ENCODE measurements at places on chromosomes 12 and 14.

GRCh38 chr12:38903596-38903995 is 1.8 kb downstream of the CPNE8 start:
- H3K27ac ChIP-seq: no peak overlapping the region
- H3K27me3 ChIP-seq: no peaks in the 10 kb centered on the region
- no peaks in the 10 kb centered on the region for H3K36me3 ChIP-seq
- DNase-seq: no peak
- H3K4me3 ChIP-seq: peak overlapping the region; percentile 77

DNA sequence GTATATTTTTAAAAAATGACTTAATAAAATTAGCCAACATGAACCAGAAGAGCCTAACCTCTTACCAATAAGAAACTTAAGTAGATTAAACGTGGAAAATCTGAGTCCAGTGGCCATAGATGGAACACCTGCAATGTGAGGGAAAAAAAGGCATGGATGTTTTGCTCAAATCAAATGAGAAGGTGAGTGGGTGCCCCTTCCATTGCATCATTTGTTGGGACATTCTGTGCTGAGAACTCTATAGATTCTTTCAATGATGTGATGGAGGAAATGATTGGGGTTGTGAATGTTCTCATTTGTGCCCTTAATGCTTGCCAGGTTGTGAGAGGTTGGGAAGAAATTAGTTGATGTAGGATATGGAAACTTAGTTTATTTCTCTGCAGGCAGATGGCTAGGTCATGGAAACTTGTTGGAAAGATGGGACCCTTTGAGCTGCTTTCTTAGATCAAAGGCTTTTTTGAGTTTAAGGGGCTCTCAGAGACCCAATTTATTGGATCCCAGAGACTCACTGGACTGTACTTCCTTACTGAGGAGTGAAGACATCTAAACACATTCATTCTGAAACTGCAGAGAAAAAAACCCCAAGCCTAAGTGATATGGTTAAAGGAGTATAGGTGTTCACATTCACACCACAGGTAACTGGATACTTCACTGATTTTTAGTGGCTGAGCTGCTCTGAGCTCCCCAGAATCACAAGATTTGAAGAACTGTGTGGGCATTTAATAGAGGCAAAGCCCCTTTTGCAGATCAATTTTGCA is 95.9 kb downstream of the DACT1 start:
- no peak for DNase-seq
- no peak overlapping the region for H3K4me3 ChIP-seq
- H3K36me3 ChIP-seq: no peaks in the 10 kb centered on the region
- H3K27me3 ChIP-seq: no peaks in the 10 kb centered on the region
- H3K4me1 ChIP-seq: no peaks in the 10 kb centered on the region

DNA sequence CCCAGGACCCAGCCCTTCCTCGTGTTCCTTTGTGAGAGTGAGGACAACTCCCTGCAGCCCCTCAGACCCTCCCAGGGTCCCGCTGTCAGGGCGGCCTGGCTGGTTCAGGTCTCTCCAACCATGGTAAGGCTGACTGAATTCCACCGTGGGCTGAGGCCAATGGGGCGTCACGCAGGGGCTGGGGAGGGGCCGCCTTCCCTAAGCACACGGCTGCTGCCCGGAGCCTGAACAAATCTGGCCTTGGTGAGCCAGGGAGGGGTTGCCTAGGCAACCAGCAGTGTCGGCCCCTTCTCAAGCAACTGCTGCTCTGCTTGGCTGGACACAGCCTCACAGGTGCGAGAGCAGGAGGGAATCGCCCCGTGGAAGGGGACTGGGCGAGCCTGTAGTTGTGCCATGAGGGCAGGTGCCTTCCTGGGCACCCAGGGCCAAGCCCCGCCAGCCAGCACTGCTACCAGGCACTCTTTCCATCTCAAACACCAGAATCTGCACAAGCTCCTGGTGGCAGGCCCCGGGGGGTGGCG is 37.0 kb upstream of the GALNT9 start:
- peaks cover 19% of the 10 kb centered on the region for H3K27me3 ChIP-seq
- H3K4me1 ChIP-seq: no peaks in the 10 kb centered on the region
- H3K4me3 ChIP-seq: no peak overlapping the region
- no peak overlapping the region for H3K27ac ChIP-seq
- DNase-seq: no peak

DNA sequence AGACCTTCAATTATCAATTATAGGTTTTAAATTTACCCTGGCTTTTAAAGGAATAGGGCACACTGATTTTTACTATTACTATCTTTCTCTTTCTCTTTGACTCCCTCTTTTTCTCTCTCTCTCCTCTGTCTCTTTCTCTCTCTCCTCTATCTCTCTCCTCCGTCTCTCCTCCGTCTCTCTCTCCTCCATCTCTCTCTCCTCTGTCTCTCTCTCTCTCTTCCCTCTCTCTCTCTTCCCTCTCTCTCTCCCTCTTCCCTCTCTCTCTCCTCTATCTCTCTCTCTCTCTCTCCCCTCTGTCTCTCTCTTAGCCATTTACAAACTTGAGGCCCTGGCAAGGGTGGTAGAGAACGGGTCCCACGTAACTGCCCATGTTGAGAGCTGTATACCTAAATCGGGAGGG is 62.3 kb downstream of the LRIG3 start:
- H3K27me3 ChIP-seq: no peaks in the 10 kb centered on the region
- no peak overlapping the region for H3K27ac ChIP-seq
- no peak for DNase-seq
- no peaks in the 10 kb centered on the region for H3K36me3 ChIP-seq
- H3K4me3 ChIP-seq: no peak overlapping the region

GRCh38 chr14:76690502-76691105 is 70.7 kb upstream of the VASH1 start:
- DNase-seq: no peak
- H3K4me1 ChIP-seq: no peaks in the 10 kb centered on the region
- no peak overlapping the region for H3K27ac ChIP-seq
- H3K4me3 ChIP-seq: no peak overlapping the region
- no peaks in the 10 kb centered on the region for H3K27me3 ChIP-seq
- no peaks in the 10 kb centered on the region for H3K36me3 ChIP-seq

GRCh38 chr12:26028953-26029735 is 70.7 kb downstream of the RASSF8 start:
- H3K27me3 ChIP-seq: no peaks in the 10 kb centered on the region
- H3K27ac ChIP-seq: no peak overlapping the region
- H3K4me1 ChIP-seq: peaks cover 2% of the 10 kb centered on the region
- no peak overlapping the region for H3K4me3 ChIP-seq

DNA sequence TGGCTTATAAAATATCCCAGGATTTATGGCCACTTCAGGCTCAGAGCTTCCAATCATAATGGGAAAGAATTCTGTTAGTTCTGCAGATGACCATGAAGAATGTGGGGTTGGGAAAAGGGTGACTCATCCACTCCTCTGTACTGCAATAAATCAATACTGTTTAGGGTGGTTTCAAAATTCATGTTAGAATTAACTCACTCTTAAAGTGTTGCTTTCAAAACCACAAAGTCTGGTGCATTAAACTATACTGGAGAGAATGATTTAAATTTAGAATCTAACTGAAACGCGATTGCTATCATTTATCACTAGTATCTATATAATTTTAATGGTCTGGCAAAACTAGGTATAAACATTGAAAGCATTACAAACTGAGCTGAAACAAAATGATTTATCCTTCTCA is 798 bp downstream of the CCDC198 start:
- no peak overlapping the region for H3K27ac ChIP-seq
- no peaks in the 10 kb centered on the region for H3K36me3 ChIP-seq
- no peak for DNase-seq
- no peak overlapping the region for H3K4me3 ChIP-seq
- H3K4me1 ChIP-seq: no peaks in the 10 kb centered on the region

GRCh38 chr12:116165036-116165425 is 112.5 kb downstream of the MED13L start:
- H3K4me3 ChIP-seq: no peak overlapping the region
- H3K27ac ChIP-seq: no peak overlapping the region
- no peaks in the 10 kb centered on the region for H3K36me3 ChIP-seq

DNA sequence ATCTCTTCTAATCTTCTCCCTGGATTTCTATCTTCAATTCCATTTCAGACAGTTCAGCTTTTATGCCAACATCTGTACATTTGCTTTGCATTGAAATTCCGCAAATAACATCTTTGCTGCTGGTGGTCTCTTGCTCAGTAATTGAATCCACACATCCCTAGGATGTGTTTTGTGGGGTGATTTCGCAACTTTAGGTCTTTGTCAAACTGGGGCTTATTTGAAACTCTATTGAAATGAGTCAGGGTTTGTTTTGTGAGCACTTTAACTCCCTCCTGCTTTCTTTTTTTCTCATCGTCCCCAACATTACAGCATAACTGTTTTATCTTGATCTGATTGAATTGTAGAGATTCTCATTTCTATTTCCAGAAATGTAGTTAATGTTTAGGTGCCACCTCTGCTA is 404.3 kb downstream of the NPAS3 start:
- no peak overlapping the region for H3K27ac ChIP-seq
- no peaks in the 10 kb centered on the region for H3K4me1 ChIP-seq
- DNase-seq: no peak
- H3K27me3 ChIP-seq: no peaks in the 10 kb centered on the region

- no peak overlapping the region for H3K27ac ChIP-seq
- no peak for DNase-seq
- H3K36me3 ChIP-seq: no peaks in the 10 kb centered on the region
- no peaks in the 10 kb centered on the region for H3K27me3 ChIP-seq
Observed at GRCh38 chr12:54571193-54572188, 17.0 kb downstream of the PPP1R1A start.

DNA sequence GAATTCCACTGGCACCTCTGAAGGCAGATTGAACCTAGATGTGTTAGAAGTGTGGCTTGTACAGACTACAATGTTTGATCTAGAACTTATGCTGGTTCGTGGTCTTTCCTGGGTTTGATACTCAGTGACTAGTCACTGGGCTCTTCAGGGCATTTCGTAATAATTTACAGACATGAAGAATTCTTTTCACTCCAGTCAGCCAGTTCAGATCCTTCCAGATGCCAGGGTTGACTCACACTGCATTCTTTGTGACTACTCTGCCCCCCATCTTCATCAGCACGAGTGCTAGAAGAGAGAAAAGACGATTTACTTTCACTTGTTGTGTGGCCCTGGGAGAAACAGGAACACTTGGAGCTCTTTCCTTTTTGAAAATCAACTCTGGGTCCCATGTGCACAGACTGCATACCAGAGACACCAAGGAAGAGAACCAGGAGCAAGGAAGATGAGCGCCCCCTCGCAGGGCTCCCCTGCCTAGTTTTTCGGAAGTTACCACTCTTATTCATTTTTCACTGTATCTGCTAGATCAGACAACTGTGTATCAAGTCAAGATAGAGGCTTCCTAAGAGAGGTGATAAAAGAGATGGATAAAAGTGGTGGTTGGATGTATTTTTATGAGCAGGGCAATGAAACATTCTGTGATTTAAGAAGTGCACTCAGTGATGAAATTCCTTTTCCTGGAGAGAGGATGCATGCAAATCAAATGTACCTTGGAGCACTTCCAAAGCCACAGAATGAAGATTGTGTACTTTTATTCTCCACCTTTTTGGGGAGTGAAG is 33.5 kb upstream of the EVL start:
- peak; percentile 67 for DNase-seq
- no peaks in the 10 kb centered on the region for H3K27me3 ChIP-seq
- H3K4me3 ChIP-seq: peak overlapping the region; percentile 9
- no peaks in the 10 kb centered on the region for H3K36me3 ChIP-seq
- H3K4me1 ChIP-seq: peaks cover 16% of the 10 kb centered on the region

DNA sequence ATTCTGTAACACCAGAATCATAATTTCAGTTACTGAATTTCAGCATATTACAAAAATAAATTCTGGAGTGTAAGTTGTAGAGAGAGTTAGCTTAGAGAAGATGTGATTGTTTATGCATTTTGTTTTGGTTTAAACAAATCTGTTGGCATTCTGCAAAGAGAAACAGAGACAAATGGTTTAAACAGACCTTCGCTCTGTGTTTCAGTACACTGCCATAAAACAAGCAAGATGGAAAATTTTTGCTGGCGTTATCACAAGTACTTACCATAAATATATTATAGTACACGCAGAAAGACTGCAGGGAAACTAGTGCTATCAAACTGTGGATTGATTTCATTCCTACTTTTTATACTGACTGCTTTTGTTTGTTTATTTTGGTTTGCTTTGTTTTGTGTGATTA is 850.3 kb upstream of the FOXG1 start:
- no peaks in the 10 kb centered on the region for H3K27me3 ChIP-seq
- no peaks in the 10 kb centered on the region for H3K36me3 ChIP-seq
- no peak overlapping the region for H3K27ac ChIP-seq
- DNase-seq: no peak
- no peaks in the 10 kb centered on the region for H3K4me1 ChIP-seq

DNA sequence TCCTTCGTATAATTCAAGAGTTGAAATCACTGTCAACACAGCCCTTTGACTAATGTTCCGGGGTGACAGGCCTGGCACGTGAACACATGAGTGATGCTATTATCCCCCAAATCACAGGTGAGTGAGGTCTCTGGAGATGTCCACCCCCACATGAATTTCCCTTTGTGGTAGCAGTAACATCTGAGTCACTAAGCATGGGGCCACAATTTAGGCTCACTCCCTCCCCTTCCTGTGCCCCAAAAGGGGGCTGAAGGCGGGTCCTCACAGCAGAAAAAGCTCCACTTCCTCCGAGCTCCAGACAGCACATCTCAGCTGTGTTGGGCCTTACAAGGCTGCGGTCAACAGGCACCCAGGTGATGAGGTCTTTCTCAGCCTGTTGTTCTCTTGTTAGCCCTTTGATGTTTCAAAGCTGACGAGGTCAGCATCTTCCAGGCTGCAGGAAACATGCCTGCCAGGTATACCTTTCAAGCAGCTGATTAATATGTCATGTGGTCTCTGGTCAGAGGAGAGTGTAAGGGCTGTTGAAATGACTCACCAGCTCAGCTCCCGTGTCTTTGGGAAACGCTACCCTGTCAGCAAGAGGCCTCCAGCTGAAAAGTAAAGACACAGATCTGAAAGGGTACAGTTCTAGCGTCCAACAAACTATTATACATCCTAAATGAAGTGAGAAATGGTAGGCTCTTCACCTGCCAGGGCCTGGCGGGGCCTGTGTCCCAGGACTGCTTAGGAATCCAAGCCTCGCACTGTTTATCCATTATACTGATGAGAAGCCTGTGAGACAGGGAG is 107.3 kb downstream of the ZFP36L1 start:
- H3K36me3 ChIP-seq: no peaks in the 10 kb centered on the region
- no peak overlapping the region for H3K4me3 ChIP-seq
- no peak for DNase-seq
- no peaks in the 10 kb centered on the region for H3K27me3 ChIP-seq
- H3K4me1 ChIP-seq: no peaks in the 10 kb centered on the region
- peak overlapping the region; percentile 78 for H3K27ac ChIP-seq
